ENCODE measurements at places on chromosomes 4 and X.

DNA sequence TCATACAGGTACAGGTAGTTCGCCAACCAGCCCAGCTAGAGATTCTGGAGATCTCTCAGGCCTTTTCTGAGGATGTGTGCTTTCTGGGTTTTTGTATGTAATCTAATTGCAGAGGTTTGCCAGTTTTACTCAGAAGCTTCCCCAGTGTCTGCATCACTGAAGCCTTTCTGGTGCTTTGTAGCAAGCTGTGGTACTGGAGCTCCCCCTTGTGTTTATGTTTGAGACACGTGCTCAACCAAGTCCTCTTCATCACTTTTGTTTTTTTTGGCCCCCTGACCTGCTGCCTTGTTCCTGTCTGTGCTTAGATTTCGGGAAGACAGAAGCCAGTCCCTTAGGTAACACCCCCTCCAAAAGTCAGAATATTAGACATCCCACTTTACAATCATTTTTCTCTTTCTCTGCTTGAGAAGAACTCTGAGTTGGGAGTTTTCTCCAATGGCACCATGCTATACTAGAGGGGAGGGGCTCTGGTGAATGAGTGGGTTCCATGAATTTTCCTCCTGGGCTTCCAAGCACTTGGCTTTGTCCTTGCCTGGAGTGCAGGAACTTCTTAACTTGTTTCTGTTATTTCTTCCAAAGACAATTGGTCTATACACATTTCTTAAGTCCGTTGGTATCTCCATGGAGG lies 128.4 kb upstream of the TBC1D9 start:
- no peaks in the 10 kb centered on the region for H3K4me1 ChIP-seq
- H3K36me3 ChIP-seq = no peaks in the 10 kb centered on the region
- no peak overlapping the region for H3K27ac ChIP-seq
- no peak overlapping the region for H3K4me3 ChIP-seq
- no peak for DNase-seq

DNA sequence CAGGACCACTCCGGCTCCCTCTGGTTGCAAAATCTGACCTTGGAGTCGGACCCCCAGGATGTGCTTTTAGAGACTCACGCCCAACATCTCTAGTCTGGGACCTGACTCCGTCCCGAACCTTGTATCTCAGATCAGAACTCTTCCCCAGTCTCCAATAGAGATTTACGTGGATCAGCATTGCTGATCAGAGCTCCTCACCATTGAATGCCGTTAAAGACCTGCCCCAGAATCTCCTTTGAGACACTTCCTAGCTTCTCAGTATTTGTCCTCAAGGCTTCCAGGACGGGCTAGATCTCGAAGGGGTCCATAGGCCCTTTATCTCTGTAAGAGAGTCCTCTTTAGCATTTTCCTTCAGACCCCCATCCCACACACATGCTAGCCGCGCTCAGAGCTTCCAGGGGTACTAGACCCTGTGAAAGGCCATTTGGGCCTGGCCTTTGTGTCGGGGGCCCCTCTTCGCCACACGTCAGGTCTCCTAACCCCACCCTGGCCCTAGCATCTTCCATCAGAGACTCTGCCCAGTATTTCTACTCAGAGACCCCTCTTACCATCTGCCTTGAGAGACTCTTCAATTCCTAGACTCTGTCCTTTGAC lies 662 bp downstream of the UBA1 start:
- H3K27ac ChIP-seq = peak overlapping the region; percentile 81
- no peak for DNase-seq
- H3K36me3 ChIP-seq = peaks cover 5% of the 10 kb centered on the region

GRCh38 chrX:15207994-15208393 lies 61.9 kb downstream of the ASB9 start:
- no peaks in the 10 kb centered on the region for H3K36me3 ChIP-seq
- peaks cover 7% of the 10 kb centered on the region for H3K4me1 ChIP-seq
- no peak overlapping the region for H3K27ac ChIP-seq
- DNase-seq = no peak
- H3K4me3 ChIP-seq = no peak overlapping the region
- H3K27me3 ChIP-seq = no peaks in the 10 kb centered on the region

GRCh38 chr4:5752376-5753184 lies 41.6 kb downstream of the EVC start:
- no peak for DNase-seq
- no peaks in the 10 kb centered on the region for H3K36me3 ChIP-seq
- peaks cover 5% of the 10 kb centered on the region for H3K27me3 ChIP-seq
- no peak overlapping the region for H3K4me3 ChIP-seq

DNA sequence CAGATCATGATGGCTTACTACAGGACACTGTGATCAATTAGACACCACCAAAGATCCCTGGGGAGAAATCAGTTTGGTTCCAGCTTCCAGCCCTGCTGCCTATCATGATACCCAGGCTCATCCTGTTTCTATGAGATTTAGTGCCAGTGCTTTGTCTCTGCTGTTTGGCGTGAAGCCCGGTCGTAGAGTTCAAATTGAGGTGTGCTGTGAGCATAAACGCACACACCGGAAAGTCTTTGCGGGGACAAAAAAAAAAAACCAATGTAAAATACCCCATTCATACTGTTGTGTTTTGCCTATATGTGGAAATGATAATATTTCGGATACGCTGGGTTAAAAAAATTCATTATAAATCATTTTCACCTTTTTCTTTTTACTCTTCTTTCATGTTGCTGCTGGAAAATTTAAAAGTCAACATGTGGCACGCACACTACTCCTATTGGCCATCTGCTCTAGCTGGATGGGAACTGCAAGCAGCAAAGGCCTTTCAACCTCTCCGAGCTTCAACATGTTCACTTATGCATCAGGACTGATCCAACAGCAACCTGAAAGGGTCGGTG lies 607 bp upstream of the DKC1 start:
- H3K27me3 ChIP-seq = no peaks in the 10 kb centered on the region
- peak overlapping the region; percentile 70 for H3K4me3 ChIP-seq
- H3K27ac ChIP-seq = peak overlapping the region; percentile 69
- no peak for DNase-seq
- peaks cover 19% of the 10 kb centered on the region for H3K4me1 ChIP-seq

Data from T-cell (primary cell).